ENCODE measurements at places on chromosomes 2 and 18.

DNA sequence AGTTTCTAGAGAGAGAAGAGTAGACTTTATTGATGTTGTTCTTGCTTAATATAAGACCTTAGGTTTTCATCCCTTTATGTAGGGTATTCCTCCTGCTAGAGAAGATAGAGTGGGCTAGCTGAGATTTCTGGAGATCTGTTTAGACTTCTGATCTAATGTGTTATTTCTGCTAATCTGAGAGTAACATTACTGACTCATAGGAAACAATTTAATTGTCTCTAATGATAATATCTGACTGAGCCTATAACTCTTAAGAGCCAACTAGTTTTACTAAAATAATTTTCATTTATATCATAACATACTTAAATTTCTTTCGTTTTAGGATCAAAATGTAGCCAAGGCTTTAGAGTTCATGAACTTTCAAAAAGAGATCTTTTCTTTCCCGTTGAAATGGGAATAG is 618.7 kb upstream of the ZEB2 start:
- DNase-seq = no peak

GRCh38 chr18:12819841-12820240 is 64.2 kb downstream of the PTPN2 start:
- no peak for DNase-seq

- no peak for DNase-seq
Observed at GRCh38 chr18:30556112-30556511, 486.4 kb downstream of the DSC3 start.

DNA sequence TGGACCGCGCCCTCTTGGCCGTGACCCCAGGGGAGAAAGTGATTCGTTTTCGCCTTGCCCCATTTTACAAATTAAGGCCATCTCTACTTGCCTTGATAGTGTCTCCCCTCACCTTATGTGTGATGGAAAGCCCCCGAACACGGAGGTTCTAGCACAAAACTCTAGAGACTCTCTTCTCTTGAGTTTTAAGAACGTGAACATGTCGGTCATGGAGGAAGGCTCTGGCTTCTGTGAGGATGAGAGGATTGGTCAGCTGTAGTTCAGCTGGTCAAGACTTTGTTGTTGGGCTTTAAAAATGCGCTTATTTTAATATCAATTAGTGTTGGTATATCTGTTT is 828 bp downstream of the DYNC1I2 start:
- DNase-seq = no peak

DNA sequence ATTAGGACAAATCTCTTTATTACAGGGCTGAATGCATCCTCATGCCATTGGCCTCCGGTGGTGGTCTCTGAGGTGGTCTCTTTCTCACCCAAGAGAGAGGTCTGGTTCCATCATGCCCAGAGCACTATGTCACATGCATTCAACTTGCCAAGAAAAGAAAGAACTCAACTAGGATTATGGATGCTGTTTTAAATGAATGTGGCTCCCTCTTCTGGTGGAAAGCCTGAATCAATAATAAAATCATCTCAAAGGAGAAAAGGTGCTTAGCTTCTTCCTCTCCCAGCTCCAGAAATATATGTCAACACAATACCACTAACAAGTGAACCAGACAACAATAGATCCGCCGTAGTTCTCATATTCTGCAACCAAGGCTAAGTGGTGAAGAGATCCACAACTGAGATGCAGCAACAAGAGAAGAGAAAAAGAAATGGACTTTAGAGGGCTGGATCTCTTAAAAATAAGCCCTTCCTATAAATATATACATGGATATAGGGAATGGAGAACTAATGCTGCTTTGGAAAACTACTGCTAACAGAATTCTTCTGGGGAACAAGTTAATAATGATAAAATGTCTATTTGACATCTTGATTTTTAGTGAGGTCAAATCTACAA is 396.8 kb downstream of the NCKAP5 start:
- DNase-seq = no peak

- DNase-seq = no peak
Observed at GRCh38 chr18:8536922-8537321, 72.3 kb upstream of the RAB12 start.

- DNase-seq = no peak
Observed at GRCh38 chr2:137672989-137673552, 291.2 kb upstream of the HNMT start.

DNA sequence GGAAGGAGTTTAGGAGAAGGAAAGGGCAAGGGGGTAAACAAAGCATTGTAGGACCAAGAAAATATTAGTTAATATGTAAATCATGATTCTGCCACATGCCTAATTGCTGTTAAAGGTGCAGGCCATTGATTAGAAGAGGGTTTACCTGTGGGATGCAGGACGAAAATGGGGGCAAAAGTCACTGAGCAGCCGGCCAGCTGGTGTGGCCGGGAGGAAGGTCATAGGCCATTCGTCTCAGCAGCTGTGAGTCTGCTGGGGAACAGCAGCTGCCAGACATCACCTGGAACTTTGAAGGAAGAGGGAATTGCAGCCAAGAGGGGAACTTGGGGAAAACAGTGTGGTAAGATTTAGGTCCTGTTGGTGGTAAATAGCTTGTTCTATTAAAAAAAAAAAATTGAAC is 184.4 kb downstream of the DYSF start:
- no peak for DNase-seq

DNA sequence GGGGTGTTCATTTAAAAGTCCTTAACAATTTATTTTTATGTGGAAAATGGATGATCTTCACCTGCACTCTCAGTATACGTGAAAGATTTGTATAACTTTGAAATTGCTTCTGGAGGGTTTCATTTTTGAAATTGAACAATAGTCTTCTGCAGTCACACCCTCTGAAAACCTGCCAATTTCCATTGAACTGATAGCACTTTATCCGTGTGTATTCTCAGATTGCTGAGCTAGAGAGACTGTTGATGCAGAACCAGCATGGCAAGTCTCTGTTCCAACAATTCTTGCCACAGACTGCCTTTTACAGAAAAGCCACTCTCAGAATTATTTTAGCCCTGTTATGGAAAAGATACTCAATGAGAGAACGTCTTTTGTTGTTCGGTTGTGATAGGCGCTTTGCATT is 6.6 kb upstream of the GULP1 start:
- no peak for DNase-seq

DNA sequence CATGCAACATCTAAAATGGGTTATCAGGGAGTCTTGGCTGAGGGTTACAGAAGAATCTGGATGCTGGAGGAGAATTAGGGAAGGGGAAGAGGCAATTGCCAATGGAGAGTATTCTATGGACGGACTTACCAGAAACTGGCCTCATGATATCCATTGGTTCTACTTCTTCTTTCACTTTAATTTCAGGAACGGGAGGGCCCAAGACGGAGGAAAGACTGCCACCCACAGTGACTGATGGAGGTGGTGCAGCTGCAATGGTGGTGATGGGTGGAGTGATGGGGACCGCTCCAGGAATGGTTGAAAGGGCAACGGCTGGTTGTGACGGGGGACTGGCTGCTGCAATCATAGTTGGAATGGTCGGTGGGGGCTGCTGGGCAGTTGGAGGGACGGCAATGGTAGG is 69.1 kb upstream of the AMMECR1L start:
- DNase-seq = no peak

DNA sequence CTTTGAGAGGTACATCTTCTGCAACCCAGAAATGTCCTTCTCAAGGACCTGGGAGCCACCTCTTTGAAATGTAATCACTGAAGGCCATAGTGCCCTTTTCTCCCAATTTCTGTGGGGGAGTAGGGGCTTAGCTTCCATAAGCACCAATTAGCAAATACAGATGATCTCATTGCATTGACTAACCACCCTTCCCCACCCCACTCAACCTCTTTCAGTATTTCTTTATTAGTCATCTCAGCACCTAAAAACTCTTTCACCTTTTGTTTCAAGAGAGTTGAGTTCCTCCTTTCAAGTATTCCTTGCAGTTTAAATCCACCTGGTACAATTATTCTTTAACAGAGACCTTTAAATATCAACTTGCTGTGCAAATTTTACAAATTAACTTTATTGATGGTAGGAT is 1011.8 kb upstream of the CDH2 start:
- DNase-seq = no peak

- no peak for DNase-seq
Observed at GRCh38 chr2:103875131-103875530, 978.8 kb upstream of the POU3F3 start.

DNA sequence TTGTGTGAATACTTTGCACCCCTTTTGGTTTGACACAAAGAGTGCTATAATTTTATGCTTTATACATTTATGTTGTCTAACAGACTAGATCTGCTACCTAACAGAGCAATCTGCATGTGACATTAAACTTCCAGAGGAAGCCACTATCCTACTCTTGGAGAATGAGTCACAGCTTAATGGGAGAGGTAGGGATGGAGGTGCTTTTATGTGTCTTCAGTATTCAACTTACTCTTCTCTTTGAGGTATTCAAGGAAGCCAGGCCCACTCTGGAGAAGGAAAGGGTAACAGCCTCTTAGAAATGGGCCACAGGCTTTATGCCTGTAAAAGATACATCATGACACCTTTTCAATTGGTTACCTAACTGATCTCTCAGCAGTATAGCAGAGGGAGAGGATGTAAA is 85.8 kb upstream of the NEUROD1 start:
- no peak for DNase-seq

- DNase-seq = no peak
Observed at GRCh38 chr2:190444976-190445375, 36.8 kb downstream of the MFSD6 start.

- no peak for DNase-seq
Observed at GRCh38 chr2:169644173-169644572, 50.0 kb downstream of the CFAP210 start.

GRCh38 chr2:27717070-27717795 is 53.5 kb downstream of the SLC4A1AP start:
- DNase-seq = no peak

GRCh38 chr2:168712053-168712452 is 90.4 kb upstream of the NOSTRIN start:
- no peak for DNase-seq

- DNase-seq = no peak
Observed at GRCh38 chr2:68290901-68291300, 28.8 kb downstream of the CNRIP1 start.

DNA sequence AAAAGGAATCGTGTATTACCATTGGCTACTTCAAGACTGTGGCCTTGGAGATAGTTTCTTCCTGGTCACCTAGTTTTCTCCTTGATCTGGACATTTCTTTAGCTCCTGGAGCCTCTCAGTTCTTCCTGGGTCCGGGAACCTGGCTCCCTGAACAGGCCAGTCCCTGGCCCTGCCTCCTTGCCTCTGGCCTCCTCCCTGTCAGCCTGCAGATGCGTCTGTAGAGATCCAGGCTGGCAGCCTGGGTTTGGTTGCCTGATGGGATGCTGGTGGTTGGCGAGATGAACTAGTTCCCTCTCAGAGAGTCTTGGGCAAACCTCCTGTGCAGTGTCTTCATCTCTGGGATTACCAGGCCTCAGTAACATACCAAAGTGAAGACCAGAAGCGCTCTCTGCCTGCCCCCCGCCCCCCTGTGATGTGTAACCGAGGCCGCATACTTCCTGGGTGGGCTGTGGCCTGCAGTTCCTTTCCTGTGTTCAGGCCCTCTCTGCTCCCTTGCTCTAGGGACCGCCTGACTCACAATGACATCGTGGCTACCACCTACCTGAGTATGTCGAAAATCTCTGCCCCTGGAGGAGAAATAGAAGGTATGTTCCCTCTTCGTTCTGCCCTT is 85.4 kb downstream of the DYSF start:
- DNase-seq = no peak

GRCh38 chr18:26863921-26864497 is 1.5 kb downstream of the AQP4 start:
- DNase-seq = no peak

GRCh38 chr2:232200195-232200594 is 178.4 kb upstream of the ALPP start:
- DNase-seq = no peak

All from activated T-cell treated with anti-CD3 and anti-CD28 coated beads for 1 hour (primary cell).